ENCODE measurements at places on chromosomes 2 and 18.

GRCh38 chr18:9612215-9612830 lies 2.0 kb downstream of the PPP4R1 start:
- DNase-seq, result peak; percentile 11

GRCh38 chr2:153132418-153132817 lies 346.1 kb downstream of the RPRM start:
- no peak for DNase-seq

DNA sequence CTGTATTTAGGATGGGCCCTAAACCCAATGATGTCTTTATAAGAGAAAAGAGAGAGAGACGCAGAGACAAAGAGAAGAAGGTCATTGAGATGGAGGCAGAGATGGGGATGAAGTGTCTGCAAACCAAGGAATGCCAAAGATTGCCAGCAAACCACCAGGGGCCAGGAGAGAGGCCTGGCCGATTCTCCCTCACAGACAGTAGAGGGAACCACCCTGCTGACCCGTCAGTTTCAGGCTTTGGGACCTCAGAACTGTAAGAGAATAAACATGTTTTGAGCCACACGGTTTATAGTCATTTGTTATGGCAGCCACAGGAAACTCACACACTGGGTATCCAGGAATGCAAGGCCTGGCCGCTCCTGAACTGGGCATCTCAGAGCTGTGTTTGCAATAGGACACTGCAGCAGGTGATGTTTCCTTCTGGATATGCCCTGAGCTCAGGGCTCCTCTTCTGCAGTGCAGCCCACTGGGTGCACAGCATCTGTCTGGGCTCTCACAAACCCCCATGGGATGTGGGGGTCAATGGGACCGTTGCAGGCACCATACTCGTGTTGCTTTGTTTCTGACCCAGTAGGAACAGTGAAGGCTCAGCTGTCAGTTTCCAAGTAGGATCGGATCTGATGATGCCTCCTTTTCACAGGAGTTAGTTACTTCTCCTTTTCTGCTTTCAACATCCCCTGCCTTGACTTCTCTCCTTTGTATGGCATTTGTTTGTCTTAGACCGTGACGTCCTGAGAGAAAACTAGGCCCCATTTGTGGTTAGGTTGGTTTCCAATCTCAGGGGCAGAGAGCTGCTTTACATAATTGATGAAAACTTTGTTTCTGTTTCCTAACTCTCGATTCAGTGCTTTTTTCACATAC lies 20.8 kb downstream of the PTPN18 start:
- DNase-seq, result no peak

DNA sequence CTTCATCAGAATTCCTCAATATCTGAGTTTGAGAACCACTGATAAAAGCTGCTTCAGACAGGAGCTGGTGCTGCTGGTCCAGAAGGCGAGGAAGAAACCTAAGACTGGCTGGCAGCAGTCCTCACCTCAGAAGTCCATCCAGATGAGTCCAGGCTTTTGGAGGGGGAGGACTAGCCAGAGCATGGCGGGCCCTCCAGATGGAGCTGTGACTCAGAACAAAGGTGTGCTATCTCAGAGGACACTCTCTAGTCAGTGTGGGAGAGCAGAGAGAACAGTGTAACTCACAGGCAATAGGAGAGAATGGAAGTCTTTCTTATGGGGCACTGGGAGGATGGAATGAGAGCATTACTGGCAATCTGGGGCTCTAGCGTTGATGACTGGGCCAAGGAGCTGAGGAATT lies 191.4 kb downstream of the NYAP2 start:
- DNase-seq, result no peak
